ENCODE measurements at places on chromosomes 12 and 14.

- no peak for DNase-seq
These were observed 203.5 kb upstream of the NOS1 start for GRCh38 chr12:117564881-117565280.

- no peak for DNase-seq
These were observed 66.2 kb downstream of the NTF3 start for GRCh38 chr12:5498076-5498475.

GRCh38 chr12:132253698-132254480 lies 75.5 kb downstream of the GALNT9 start:
- no peak for DNase-seq

GRCh38 chr12:62006076-62006732 lies 254.0 kb upstream of the USP15 start:
- DNase-seq: peak; percentile 1

DNA sequence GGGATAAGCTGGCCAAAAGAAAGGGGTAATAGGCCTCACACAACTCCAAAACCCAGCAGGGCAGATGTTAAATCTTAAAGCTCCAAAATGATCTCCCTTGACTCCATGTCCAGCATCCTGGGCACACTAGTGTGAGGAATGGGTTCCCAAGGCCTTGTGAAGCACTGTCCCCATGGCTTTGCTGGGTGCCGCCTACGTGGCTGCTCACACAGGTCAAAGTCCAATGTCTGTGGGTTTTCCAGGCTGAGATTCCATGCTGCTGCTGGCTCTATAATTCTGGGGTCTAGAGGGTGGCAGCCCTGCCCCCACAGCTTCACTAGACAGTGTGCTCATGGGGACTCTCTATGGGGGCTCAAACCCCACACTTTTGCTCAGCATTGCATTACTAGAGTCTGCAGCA lies 145.3 kb upstream of the GRIN2B start:
- no peak for DNase-seq

GRCh38 chr12:96146747-96147146 lies 47.4 kb upstream of the ELK3 start:
- no peak for DNase-seq

- DNase-seq: no peak
These were observed 16.5 kb downstream of the PLBD2 start for GRCh38 chr12:113374823-113375428.

GRCh38 chr14:103135333-103136260 lies 12.3 kb downstream of the TNFAIP2 start:
- no peak for DNase-seq

DNA sequence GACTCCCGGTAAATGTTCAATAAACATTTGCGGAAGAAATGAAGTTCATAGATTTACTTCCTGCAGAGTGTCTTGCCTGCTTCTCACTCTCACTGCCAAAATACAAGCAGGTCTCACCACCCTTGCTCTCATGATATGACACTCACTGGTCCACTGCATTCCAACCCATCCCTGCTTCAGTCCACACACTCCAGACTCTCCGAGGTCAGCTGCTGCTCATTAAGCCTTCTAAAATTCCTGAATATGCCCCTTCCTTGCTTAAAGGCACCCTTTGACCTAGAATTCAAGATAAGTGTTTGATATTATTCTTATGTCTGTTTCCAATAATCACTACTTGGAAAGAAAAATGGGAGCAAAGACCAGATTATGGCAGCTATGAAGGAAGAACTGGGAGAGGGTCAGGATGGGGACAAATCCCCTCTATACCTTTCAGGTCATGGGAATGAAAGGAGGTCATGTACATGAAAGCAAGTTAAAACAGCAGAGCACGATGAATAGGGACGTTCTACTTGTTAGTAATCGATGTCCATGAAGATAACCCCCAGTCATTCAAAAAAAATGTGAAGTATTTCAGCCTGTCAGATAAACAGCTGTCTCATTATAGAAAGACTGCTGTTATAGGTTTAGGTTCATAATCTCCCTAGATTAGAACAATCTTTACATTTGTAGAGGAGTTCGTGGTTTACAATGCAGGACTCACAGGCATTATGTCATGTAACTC lies 10.5 kb upstream of the NID2 start:
- no peak for DNase-seq

GRCh38 chr12:88371416-88372183 lies 208.7 kb downstream of the KITLG start:
- DNase-seq: no peak

DNA sequence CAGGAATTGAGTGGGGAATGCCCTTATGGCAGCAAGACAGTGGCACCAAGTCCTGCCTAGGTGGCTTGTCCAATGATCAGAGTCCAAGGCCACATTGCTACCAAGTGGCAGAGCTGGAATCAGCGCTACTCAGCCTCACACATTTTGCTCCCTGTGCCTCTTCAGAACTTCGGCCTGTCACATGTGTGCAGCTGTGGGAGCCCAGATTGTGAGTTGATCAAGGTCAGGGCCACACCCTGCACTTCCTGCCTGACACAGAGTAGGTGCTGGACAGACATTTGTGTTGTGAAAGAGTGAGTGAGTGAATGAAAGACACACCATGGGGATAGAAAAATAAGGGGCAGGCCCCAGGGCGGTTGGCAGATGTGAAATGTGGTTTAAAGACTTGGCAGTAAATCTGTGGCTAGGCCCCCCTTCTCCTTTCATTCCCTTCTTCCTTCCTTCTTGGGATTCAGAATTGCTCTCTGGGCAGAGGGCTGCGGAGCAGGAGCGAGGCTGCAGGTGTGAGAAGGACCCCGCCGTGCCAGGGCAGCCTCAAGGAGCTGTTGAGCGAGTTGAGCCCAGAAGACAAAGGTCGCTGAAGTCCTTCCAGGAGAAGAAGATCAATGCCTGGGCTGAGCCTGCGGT lies 83.5 kb downstream of the SLC25A47 start:
- DNase-seq: no peak

GRCh38 chr12:122888232-122888752 lies 7.6 kb downstream of the VPS37B start:
- peak; percentile 88 for DNase-seq

DNA sequence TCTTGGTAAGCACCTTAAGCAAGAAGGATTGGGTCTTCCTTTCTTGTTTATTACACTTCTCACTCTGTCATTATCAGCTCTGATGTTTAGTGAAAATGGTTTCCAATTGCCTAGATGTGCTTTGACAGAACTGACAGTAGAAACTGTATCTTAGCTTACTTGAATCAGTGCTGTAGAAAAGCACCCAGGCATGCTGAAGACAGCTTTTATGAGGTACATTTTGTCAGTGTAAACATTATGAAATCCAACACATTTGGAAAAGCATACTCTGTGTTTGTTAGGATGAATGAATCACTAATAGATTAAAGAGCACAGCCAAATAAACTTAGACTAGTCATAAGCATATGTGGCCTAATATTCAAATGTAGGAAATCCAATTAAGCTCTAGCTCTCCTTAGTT lies 290.2 kb upstream of the NPAS3 start:
- DNase-seq: no peak

- DNase-seq: no peak
These were observed at the start of gene ISM2 for GRCh38 chr14:77498120-77498979. ISM2 (minus strand) TSS chr14:77498816; CDS start chr14:77498793, 23 bp downstream.

DNA sequence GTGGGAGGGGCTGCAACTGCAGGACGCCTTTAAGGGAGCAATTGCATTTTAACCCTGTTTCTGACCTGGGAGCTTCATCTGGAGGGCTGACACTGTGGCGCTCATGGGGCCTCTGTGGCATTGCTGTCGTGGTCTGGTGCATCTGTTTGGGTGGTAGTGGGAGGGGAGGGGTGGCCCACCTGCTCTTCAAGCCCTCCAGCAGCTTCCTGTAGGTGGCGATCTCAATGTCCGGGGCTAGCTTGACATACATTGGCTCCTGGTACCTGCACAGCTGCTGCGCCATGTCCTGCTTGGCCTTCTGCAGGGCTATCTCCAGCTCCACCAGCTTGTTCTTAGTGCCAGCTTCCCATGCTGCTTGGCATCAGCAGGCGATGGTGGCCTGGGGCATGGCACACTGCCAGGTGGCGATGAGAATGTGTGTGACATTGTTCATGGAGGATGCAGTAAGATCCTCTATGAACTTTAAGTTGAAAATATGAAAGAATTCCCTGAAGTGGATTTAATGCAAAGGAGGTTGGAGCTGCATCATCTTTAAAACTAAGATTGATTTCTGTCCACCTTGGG lies 7.7 kb upstream of the KRT82 start:
- no peak for DNase-seq

DNA sequence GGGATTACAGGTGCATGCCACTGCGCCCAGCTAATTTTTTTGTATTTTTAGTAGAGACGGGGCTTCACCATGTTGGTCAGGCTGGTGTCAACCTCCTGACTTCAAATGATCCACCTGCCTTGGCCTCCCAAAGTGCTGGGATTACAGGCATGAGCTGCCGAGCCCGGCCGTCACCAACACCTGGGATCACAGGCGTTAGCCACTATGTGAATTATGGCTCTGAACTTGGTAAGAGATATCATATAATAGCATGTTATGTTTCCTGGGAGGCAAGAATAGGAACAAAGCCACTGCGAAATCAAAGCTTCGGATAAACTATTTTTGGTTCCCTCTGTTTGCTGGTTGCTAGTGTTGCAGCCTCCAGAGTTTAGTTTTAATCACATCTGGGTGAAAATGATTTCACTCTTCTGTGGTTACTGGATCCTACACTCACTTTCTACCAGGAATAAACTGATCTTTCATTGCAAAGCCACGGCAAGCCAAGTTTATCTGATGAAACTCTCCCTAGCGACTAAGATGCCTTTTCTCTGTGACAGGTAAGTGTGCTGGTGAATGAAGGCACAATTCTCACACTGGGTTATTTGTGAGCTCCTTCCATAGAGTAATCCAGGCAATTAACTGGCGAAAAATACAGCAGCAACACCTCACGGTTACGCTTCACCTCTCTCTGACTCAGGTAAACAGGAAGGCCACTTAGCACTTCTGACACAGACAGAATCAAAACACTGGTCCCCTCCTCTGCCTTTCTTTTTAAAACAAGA lies 16.7 kb downstream of the SNRNP35 start:
- no peak for DNase-seq

DNA sequence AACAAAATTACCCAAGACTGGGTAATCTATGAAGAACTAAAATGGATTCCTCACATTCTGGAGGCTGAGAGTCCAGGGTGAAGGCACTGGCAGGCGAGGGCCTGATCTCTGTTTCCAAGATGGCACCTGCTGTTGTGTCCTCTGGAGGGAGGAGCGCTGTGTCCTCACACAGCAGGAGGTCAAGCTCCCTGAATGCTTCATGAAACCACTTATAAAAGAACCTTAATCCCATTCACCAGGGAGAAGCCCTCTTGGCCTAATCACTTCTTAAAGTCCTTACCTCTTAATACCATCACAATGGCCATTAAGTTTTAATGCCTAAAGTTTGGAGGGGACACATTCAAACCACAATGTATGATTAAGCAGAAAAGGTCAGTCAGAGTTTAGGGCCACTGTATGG lies 172.4 kb downstream of the EMP1 start:
- no peak for DNase-seq

GRCh38 chr12:112091563-112091962 lies 17.0 kb downstream of the NAA25 start:
- DNase-seq: no peak

DNA sequence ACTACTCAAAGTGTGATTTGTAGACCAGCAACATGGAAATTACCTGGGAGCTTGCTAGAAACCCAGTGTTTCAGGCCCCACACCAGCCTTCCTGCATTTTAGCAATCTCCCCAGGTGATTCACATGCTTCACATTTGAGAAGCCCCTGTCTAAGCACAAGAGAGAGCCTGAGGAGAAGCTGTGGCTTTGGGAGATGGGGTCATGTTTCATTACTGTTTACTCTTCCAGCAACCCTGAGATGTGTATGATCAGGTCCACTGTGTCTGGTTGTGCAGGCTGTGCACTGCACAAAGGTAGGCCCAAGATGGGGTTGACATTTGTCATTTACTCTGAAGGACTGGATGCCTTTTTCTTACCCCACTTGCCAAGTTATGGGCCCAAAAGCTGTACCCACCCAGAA lies 190.1 kb downstream of the SLC41A2 start:
- DNase-seq: no peak

- DNase-seq: no peak
These were observed 59.8 kb upstream of the RBM19 start for GRCh38 chr12:114025935-114026334.

DNA sequence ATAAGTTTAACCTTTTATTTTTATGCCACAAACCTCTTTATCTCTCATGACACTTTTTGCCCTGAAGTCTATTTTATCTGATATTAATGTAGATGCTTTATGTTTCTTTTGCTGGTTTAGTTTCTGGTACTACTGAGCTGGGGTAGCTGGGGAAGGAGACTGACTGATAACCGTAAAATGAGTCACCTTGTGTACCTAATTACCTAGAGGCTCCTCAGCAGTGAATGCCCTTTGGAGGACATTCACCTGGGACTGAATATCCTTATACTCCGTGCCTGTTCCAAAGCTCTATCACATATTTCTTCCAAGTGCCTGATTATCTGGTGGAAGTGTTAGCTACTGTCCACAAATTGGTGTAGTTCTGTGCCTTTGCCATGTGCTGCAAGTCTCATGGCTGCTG lies 13.9 kb downstream of the ATL1 start:
- no peak for DNase-seq

GRCh38 chr12:132925597-132926414 lies 30.3 kb downstream of the ZNF605 start:
- DNase-seq: no peak

DNA sequence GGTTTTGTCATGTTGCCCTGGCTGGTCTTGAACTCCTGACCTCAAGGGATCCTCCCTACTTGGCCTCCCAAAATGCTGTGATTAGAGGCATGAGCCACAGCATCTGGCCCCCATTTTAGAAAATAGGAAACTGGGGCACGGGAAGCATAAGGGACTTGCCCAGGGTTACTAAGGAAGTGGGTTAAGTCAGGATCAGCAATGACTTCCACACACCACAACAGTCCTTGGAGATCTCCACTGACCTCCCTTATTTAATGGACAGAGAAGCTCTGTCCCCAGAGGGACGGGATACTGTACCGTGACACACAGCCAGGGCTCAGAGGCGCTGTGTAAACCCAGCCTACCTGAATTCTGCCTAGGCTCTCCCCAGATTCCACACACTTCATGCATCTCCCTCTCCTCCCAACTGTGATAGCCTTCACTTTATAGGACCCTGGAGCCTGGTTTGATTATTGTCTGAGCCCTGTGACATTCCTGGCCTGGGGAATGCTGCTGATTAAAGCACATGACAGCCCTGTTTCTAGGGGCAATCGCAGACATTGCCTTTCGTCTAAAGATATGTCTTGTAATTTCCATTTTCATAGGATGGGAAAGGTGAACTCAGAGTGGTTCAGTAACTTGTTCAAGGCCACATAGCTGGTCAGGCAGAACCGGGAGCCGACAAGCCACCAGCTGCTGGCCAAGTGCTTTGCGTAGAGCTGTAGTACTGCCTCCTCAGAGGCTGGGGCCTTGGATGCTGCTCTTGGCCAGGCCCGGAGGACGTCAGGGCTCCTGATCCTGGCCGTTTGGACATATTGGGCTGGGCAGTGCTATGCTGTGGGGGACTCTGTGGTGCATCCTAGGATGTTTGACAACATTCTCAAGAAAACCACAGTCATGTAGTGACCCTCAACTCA lies 20.8 kb downstream of the SERPINA1 start:
- no peak for DNase-seq
